ENCODE measurements at places on chromosomes 1 and 21.

- DNase-seq, result peak; percentile 21
These were observed 1.2 kb downstream of the AK5 start for GRCh38 chr1:77282866-77283539.

GRCh38 chr1:104408268-104408667 lies 658.6 kb downstream of the AMY1C start:
- no peak for DNase-seq

GRCh38 chr1:30359539-30360220 lies 363.7 kb downstream of the MATN1 start:
- DNase-seq, result no peak

GRCh38 chr21:31665397-31665796 lies 5.9 kb downstream of the SOD1 start:
- DNase-seq, result no peak

GRCh38 chr1:229268505-229268904 lies 2.4 kb upstream of the RAB4A start:
- no peak for DNase-seq

DNA sequence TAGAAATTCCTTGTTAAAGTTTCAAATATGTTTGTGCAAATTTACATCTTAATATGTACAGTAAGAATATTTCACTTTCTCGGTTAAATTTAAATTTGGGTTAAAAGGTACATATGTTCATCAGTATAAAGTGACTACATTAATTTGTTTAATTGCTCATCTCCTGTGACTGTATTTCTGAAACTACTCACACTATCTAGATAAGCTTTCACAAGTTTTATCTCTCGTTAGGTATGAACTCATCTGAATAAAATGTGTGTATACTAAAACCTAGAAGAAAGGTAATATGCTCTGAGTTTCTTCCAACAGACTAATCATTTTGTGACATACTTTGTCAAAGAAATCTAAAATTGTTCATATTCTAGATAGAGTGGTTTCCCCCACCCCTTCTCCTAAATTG lies 150.7 kb downstream of the PATJ start:
- no peak for DNase-seq

DNA sequence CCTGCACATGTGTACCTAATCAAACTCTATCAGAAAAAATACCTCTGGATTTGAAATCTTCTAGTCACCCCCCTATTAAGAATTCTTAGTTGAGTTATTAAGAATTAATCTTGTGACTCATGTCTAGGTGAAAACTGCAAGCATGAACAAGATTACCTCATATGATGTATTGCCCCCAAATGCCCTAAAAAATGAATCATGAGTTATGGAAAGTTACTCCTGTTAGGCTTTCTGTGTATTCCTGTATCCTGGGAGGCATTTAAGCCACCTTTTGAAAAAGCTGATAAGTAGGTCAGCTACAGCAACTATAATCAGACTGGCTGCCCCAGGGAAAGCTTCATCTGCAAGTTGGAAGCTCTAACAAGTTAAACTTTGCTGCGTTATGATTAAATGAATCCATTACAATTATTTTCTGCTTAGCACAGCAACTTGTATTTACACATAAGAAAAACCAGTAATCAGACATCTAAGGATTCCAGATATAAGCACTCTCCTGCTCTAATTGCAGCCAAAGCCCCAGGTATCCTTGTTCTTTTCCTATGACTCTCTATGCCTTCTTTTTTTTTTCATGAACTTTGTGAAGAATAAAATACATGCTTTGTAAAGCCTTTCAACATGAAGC lies 147.7 kb downstream of the NTPCR start:
- DNase-seq, result no peak

GRCh38 chr1:176195547-176195946 lies 11.5 kb downstream of the COP1 start:
- no peak for DNase-seq

DNA sequence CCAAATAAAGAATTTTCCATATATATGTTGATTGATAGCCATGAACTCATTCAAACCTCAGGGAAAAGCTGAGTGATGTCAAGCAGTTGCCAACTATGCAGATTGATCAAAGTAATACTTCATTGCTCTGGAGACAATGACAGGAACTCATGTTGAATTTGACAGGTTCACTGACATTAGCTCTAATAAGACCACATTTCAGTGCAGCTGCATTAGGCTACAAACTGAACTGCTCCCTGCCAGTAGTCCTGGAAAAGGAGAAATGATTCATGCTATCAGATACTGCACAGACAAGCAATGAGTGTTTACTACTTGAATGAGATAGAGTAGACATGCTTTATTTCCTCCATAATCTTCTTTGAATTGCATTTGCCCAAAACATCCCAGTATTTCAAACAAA lies 948.4 kb downstream of the MRPL39 start:
- DNase-seq, result no peak

GRCh38 chr1:226523646-226524406 lies 24.7 kb upstream of the STUM start:
- no peak for DNase-seq

GRCh38 chr1:45026446-45026845 lies 14.4 kb downstream of the UROD start:
- no peak for DNase-seq

DNA sequence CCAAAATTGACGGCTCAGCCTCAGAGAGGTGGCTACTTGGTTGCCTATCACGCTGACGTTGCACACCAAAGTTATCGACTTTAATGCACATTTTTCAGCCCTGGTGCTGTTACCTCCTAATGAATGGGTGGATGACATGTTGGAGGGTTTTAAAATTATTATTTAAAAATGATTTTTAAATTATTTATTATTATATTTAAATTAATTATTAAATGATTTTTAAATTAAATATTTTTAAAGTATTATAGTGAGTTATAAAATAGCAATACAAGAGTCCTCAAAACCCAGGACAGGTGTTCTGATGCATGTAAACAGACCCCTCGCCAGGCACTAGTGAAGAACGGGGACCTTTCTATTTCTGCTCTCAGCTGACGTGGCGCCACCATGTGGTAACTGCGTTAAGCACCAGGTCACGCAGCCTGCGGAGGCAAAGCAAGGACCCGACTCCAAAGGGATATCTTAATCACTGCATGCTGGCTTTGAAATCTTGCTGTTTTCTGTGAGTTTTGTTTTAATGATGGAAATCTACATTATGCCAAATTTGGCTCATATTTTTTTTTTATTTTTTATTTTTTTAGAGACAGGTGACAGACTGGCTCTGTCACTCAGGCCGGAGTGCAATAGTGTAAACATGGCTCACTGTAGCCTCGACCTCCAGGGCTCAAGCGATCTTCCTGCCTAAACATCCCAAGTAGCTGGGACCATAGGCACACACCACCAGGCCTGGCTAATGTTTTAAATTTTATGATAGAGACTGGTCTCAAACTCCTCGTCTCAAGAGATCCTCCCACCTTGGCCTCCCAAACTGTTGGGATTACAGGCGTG lies 22.6 kb downstream of the CASP9 start:
- DNase-seq, result peak; percentile 76

DNA sequence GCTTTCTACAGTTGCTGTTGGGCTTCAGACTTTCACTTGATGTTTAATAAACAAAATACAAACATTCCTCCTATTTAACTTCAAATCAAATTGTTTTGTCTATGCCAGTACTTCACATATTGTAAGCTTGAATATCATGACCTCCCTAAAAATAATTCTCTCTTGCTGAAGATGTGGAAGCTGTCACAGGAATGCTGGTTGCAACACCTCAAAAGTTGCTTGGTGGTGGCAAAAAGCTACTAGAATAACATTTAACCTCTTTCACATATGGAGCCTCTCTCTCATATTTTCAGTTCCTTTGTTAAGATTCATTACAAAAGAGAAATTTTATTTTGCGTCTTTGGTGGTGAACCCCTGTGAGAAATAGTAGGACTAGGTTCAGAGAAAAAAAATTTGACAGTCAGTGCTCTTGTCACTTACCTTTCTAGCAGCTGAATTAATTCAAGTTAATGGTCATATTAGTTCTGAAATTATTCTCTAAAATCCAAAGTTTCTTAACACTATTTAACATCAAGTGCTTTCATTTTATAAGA lies 25.5 kb upstream of the F13B start:
- DNase-seq, result no peak

DNA sequence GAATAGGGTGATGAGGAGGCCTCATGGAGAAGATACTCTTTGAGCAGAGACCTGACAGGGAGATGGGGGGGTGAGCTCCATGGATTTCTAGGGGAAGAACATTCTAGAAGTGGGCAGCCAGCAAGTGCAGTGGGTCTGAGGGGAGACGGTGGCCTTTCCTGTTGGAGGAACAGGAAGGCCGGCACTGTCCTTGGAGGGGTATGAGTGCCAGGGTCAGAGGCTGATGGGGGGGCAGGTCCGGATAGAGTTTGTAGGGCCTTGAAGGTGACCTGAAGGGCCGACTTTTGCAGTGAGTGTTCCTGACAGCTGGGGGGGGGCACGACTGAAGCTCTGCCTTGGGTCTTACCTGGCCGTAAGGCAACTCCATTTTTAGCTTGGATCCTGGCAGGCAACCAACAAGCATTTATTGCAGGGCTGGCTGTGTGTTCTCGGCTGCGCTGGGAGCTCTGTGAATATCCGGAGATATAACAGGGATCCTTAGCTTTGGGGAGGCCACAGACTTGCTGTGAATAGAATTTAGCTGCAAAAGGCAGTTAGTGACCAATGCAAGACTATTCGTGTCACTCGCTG lies 130.6 kb downstream of the MRPS6 start:
- DNase-seq, result no peak

- no peak for DNase-seq
These were observed 7.3 kb downstream of the PSEN2 start for GRCh38 chr1:226877669-226878068.

Data from kidney (tissue), 22 donors.